ENCODE measurements at places on chromosomes 7 and 10.

DNA sequence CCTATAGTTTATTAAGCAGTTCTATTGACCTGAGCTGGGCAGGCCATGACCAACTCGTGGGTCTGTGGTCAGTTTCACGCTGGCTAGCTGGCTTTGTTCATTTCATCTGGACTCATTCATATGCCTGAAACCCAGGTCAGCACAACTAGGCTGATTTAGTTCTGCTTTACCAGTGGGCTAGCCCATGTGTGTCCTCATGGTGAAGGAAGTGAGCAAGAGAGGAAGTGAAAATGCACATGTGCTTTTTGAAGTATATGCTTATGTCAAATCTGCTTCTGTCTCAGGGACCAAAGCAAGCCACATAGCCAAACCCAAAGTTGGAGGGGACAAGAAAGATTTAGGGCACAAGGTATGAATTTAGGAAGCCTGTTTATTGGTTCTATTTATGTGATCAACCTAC is 154.5 kb downstream of the RNF133 start:
- peak; percentile 10 for DNase-seq

DNA sequence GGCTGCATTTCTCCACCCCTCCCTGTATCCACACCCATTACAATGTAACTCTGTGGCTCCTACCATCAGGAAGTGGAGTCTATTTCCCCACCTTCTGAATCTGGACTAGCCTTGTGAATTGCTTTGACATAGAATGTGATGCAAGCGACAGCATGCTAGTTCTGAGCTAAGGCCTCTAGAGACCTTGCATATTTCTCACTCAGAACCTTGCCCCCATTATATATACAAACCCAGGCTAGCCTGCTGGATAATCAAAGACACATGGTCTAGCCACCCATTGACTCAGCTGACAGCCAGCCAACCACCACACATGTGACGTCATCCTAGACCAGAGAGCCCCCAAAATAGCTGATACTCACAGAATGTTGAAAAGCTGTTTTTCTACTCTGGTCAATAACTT is 77.9 kb downstream of the CCDC71L start:
- DNase-seq: no peak

DNA sequence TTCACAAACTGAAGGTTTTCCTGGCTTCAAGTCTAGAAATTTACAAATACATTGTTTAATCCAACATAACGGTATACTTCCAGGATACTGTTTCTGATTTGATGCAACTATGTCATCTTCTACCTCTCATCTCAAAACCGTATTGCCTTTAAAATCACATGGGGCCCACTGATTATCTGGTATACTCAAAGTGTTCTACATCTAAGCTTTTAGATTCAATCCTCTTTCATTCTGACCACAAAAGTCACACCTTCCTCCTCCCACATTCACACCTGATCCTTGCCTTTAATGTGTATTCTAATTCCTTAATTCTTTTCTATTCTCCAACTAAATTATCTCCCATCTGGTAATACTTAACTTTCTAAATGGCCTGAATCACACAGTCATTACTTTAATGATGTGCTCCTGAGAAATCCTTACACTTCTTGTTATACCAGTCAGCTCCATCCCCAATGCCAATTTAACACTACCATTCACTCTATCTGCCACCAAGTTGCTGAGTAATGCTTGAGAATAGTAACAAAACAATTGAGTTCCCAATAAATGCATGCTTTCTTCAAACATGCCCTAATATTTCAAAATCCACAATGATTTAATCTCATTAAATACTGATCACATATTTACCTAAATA is 13.0 kb downstream of the ATAD1 start:
- no peak for DNase-seq

DNA sequence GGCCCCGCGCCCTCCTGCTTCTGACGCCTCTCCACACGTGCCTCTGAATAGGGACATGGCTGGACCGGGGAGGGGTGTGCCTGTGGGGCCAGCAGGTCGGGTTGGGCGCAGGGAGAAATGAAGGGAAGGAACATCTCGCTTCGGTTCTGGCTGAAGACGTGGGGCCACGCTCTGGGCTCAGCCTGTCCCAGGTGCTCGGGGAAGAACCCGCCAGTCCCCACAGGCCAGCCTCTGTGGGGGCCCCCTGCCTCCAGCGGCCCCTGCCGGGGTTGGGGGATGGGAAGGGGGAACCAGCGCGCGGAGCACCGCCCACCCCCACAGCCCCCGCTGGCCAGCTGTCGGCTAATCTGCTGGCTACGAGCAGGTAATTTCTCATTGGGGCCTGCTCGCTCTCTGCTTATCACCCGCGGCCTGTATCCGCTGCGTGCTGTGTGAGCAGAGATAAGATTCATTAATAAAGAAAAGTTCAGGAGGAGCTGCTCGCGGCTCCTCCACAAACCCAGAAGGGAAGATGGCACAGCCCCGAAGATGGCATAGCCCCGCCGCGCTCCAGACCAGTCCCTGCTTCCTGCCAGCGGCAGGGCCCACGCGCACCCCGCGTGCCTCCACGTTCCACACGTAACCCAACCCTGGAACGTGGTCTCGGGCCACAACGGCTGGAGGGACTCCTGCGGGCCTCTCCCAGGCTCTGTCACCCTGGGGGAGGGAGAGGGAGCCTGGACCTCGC is 186.2 kb downstream of the ELFN1 start:
- no peak for DNase-seq

DNA sequence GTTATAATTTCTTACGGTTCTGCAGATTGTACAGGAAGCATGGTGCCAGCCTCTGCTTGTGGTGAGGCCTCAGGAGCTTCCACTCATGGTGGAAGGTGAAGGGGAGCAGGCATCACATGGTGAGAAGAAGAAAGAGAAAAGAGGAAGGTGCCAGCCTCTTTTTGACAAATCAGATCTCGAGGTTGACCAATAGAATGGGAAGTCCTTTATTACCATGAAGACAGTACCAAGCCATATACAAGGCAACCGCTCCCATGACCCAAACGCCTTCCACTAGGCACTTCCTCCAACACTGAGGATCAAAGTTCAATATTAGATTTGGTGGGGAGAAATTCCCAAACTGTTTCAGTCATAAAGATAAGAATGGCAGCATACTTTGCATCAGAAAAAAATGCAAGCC is 502.8 kb downstream of the GLRX3 start:
- no peak for DNase-seq

- DNase-seq: no peak
Measured at GRCh38 chr10:97321804-97322190, 2.7 kb downstream of the FRAT1 start.

Data from GM13976 (cell line).